ENCODE measurements at places on chromosomes 7 and 10. TPM values are rescaled to one million over a fixed set of nuclear protein-coding genes. Genes with fewer than 3 reads are reported as not detected.

Gene SPDYE6
- not detected for polyA plus RNA-seq

- DNase-seq = no peak
These were observed 588 bp downstream of the GET4 start for GRCh38 chr7:876972-877311.

Gene SMO
- polyA plus RNA-seq = 7.6 TPM

- DNase-seq = no peak
These were observed 16.0 kb upstream of the LRRC61 start for GRCh38 chr7:150307129-150307528.

- DNase-seq = no peak
These were observed 106.4 kb downstream of the DNAJB6 start for GRCh38 chr7:157442993-157443831.

GRCh38 chr10:102468683-102469082, 17.3 kb upstream of the C10orf95 start:
- DNase-seq = no peak

Data from BJ (cell line).